Umbilical cord (tissue), 2 donors: ENCODE measurements at places on chromosomes 4 and X. TPM values are rescaled to one million over a fixed set of nuclear protein-coding genes. Genes with fewer than 3 reads are reported as not detected.

Gene SCD5
- total RNA-seq = 27.2 TPM

Gene RGS12
- 29.6 TPM for total RNA-seq

GRCh38 chrX:144335402-144335801 is 451.5 kb downstream of the UBE2NL start:
- no peak for DNase-seq

DNA sequence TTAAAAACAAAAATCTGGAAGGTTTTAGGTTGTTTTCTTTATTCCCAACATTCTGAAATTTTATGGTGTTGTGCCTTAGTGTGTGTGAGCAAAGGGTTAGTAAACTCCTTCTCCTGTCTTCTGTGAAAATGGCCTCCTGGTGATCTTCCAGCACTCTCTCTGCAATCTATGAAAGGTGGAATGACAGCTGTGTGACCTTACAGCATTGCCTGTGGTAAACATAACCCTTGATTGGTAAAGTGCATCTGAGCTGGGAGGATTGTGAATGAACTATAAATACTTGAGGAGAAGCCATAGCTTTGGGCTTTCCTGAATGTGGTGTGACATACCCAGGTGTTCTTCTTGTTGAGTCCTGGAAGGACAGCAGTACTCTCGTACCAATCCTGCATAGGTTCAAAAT is 10.0 kb downstream of the ART3 start:
- DNase-seq = no peak
